ENCODE measurements at places on chromosomes 16 and 17.

GRCh38 chr17:19248928-19249574 is 11.9 kb downstream of the EPN2 start:
- DNase-seq: no peak

DNA sequence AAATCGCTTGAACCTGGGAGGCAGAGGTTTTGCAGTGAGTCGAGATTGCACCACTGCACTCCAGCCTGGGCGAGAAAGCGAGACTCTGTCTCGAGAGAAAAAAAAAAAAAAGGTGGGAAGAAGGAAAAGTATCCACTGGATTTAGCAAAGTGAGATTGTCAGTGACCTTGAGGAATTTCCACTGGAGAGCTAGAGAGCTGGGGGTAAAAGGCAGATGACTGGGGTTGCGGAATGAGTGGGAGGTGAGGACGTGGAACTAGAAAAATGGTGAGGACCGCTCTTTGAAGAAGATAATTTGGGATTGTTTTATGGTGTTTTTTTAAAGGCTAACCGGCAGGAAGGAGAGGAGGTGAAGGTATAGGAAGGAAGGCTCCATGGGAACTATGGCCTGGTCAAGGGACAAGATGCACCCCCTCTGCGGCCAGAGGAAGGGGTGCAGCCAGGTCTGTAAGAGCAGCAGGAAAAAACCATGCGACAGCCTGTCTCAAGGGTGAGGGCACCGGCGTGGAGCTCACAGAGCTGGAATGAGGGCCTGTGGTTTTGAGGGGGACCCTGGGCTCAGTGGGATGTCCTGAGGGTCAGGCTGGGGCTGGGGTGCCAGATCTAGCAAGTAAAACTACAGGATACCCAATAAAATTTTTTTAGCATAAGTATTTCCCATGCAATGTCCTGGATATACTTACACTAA is 694 bp upstream of the MLST8 start:
- DNase-seq: no peak

- no peak for DNase-seq
Measured at GRCh38 chr17:49361902-49362722, at the start of gene ZNF652. TSS of gene ZNF652 (minus strand) at chr17:49362250. CDS start at chr17:49317725, 44,525 bp downstream.

DNA sequence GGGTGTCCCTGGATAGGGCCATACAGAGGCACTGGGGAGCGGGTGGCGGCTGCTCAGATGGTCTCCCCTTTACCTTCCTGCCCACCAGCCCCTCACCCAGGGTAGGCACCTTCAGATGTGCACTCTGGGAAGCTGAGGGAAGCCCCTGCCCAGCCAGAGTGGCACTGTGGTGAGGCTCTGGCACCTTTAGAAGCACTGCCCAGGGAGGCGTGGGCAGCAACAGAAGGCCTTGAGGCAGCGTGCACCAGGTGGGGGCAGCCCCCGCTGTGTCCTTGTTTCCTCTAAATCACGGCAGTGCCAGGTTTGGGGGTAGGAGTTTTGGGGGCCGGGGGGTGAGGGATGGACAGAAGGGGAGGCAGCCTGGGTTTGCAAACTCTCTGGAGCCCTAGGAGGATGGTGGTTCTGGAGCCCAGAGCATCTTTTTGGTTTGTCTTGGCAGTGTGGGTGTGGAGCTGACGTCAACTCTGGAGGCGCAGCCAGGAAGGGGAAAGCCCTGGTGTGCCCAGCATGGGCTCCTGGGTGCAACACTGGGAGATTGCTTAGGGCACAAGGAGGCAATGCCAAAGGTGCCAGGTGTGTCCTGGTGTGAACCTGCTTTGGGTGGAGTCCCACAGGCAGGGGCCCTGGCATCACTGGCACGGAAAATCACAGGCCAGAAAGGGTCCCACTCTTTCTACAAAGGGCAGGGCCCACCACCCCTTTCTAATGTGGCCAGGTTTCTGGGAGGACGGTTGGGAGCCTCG is 23.1 kb upstream of the CDC42EP4 start:
- DNase-seq: no peak

- DNase-seq: no peak
Measured at GRCh38 chr16:79269211-79269863, 331.2 kb downstream of the MAF start.

DNA sequence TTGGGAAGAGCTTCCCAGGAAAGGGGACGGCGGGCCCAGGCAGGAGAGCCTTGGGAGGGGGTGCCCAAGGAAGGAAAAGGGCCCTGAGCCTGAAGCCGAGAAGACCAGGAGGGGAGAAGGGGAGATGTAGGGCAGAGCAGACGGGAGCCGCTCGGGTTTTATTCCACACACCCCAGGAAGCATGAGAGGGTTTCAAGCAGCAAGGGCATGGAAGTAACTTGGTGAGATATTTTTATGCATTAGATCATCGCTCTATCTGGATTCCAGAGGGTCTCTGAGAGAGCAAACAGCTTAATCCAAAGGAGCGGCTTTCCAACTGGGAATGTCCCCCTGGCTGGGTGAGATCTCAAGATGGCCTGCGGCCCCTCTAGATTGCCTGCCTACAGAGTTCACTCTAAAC is 171.0 kb downstream of the IRX3 start:
- no peak for DNase-seq
